ENCODE measurements at places on chromosomes 16 and 17.
A peak's percentile ranks its signal among the peaks of the same experiment; 100 is the strongest.

DNA sequence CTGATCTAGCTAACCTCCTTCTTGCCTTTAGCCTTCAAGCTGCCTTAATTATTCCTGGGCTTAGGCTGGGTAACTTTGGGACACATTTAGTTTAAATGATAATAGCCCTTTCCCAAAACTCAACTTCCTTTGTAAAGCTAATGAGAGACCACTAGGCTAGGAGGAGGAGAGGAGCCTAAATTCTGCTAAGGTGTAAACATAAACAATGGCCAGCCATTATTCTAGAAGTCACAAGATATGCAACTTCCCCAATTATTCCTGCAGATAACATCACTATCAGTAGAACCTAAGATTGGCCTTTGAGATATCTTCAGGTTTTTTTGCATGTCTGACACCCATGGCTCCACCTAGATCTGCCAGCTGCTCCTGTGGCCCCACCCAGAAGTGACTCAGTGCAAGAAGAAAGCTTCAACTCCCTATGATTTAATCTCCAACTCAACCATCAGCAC lies 131.2 kb upstream of the FAM20A start:
- DNase-seq, result no peak

DNA sequence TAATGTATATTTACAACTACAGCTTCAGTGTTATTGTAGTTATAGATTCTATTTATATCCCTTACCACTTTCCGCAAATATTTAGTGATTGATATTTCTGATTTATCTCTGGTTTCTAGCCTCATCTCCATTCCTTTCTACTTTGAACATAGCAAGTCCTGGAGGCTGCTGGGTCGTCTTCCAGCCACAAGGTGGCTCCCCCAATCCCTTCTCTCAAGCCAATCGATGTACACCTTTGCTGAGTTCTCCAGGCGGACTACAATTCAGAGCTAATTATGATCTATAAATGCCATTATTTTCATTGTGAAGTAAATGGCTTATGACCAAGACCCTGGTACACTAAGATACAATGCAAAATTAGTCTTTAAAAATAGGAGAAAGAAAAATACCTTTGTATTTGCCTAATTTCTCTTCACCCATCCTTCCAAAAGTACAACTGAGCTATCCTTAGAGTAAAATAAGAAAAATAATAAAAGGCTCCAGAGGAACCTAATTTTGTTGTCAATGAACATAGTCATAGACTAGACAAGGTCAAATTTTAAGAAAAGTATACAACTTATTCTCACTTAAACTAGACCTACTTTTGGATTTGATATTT lies 122.1 kb downstream of the SKAP1 start:
- DNase-seq, result peak; percentile 26

DNA sequence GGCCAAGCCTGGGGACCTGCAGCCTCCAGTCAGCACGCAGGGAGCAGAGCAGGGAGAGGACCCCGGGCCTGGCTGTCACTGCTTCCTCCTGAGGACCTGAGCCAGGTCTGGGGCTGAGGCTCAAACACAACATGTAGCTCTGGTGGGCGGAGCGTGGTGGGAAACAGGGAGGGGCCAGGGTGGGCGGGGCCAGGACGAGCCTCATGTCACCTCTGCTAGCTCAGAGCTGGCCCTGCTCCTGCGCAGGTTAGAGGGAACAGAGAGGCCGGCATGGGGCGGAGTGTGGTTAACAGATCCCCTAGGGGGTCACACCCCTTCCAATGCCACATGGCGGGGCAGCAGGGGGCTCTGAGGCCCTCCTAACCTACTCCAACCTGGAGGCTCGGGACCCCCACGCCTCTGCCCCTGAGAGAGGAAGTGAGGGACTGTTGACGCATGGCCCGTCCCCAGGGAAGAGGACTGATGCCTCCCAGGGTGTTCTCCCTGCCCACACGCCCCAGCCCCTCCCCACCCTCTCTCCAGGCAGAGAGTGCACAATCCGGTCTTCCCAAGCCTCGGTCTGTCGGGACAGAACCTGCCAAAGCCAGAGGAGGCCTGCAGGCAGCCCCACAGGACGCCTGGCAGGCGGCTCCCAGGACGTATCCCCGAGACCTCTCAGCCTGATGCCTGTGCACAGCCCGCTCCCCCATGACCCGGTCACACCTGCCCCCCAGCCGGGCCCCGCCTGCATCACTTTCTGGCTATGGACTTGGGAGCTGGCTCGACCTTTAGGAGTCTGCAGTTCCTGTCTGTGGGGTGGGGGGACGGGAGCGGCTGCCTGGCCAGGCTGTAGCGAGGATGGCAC lies 15.2 kb downstream of the PIEZO1 start:
- DNase-seq, result no peak

DNA sequence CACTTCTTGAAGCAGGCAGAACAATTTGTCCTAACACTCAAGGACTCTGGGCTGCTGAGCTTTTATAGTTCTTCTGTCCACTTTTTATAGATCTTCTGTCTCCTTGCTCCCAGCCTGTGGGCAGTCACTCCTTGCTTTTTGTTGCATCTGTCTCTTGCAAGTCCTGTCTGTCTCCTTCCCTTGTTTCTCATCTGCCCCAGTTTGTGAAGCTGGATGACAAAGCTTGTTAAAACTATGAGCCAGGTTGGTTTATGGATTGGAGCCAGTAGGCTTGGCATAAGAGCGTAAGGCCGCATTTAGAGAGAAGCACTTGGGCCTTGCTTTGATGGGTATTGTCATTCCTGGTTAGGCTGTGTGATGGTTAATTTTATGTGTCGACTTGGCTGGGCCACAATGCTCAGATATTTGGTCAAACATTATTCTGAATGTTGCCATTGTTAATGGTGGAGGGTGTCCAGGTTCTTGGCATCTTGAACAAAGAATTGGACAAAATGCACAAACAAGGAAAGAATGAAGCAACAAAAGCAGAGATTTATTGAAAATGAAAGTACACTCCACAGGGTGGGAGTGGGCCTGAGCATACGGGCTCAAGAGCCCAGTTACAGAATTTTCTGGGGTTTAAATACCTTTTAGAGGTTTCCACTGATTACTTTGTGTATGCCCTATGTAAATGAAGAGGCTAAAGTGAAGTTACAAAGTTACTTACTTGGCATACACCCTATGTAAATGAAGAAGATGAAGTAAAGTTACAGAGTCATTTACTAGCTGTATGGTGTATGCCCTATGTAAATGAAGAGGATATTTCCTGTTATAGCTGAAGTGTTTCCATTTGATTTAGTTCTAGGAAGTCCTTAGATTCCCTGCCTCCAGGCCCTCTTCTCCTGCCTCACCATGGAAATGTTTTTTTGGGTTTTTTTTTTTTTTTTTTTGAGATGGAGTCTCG lies 8.0 kb upstream of the CPPED1 start:
- no peak for DNase-seq

- no peak for DNase-seq
These were observed 295.6 kb downstream of the CPPED1 start for GRCh38 chr16:12508054-12508453.

GRCh38 chr17:801660-802059 lies 19.5 kb downstream of the MRM3 start:
- no peak for DNase-seq

DNA sequence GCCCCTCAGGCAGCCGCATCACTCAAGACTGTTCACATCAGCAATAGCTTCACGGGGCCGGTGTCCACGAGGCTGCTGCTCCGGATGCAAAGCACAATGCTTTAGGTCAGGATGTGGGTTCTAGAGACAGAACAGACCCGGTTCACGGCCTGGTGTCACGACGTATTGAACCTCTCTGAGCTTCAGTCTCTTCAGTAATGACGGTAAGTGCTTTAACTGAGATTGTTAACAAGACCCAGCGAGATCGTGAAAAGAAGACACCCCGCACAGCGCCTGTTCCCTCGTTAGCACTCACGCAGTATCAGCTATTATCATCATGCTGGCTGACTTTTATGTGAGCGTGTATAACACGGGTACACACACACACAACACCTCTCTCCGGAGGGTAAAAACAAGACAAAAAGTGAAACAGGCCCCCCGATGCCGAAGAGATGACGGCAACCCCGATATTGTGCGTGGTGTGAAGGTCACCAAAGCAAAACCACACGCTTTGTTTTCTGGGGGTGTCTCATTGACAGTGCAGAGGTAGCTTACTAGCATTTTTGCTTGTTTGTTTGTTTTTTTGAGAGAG lies 21.4 kb upstream of the ABR start:
- peak; percentile 28 for DNase-seq

- no peak for DNase-seq
These were observed 3.5 kb downstream of the MARVELD3 start for GRCh38 chr16:71629278-71630016.

DNA sequence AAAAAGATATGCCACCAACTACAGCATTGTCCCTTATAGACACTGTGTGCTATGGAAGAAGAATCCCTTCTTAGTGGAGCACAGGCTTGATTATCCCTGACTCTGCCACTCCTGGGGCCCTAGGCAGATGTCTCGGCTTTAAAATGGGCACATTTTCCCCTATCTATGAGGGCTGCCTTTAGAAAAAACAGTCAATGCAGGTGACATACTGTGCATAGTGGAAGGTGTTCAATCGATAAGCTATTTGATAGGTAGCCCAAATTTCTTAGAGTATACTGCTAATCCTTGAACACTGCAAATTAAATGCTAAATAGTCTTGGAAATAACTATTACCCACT lies 64.4 kb downstream of the PARN start:
- no peak for DNase-seq

DNA sequence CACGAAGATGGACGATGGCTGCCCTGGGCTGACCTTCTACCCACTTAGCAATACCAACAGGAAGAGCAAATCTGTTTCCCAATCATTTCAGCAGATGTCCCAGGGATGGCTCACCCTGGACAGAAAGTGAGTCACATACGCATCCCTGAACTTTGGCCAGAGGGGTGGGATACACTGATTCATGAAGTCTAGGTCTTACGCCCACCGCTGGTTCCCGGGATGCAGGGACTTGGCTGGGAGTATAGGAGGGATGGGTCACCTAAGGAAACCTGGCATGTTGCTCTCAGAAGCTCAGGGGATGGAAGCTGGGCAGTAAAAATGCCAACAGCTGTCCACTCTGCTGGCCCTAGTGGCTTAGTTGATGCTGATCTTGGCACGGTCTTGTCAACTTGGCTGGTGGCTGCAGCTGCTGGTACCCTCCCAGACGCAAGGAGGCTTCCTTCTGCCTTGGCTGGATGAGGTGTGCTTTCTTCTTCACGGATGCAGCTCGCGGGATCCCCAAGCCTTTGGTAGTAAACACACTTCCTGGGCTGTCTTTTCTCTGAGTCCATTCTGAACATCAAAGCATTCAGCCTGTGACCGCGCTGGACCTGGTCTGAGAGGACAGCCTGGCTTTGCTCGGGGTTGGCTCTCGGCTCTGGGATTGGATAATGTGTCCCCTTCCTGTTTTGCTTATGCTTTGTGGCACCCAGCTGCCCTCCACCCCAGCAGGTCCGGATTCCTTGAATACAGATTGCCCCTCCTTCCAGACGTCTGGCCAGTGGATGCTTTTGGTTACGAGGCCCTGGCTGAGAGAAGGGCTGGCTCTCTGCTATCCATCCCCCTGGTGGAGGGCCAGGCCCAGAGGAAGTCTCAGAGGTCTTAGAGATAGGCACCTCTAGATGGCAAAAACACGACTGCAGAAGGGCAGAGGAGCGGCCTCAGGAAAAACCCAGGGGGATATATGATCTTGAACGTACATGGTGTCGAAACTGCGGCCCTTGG lies 71.5 kb downstream of the RAP1GAP2 start:
- no peak for DNase-seq

DNA sequence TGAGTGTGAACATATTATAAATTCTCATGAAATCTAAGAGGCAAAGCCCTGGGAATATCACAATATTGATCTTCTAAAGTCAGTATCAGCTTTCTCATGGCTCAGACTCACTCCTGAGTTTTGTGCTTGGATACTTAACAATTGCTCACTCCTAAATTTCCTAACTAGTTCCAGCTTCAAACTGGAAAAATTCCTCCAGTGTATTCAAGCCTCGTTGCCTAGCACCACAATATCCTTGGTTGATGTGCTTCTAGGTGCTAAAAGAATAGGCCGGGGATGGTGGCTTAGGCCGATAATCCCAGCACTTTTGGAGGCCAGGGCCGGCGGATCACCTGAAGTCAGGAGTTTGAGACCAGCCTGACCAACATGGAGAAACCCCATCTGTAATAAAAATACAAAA lies 62.5 kb downstream of the XYLT1 start:
- no peak for DNase-seq

- DNase-seq, result no peak
These were observed 24.2 kb upstream of the SSTR2 start for GRCh38 chr17:73140566-73140965.

GRCh38 chr16:24146518-24146917 lies 109.6 kb upstream of the CACNG3 start:
- no peak for DNase-seq

DNA sequence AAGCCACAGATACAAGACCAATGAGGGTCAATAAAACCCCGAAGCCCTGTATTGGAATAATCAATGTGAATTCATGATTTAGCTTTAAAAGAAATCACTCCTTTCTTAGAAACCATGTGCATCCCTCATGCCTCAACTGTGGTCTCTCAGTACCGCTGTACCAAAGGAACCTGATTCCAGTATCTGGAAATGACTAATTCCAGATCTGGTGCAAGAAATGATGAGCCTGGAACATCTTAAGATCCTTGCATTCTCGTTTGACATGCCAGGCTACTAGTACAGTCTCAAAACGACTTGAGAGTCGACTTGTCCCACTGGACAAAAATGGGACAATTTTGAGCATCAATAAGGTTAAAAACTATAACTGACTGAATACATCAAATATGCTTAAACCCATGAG lies 21.2 kb downstream of the USP31 start:
- DNase-seq, result no peak

DNA sequence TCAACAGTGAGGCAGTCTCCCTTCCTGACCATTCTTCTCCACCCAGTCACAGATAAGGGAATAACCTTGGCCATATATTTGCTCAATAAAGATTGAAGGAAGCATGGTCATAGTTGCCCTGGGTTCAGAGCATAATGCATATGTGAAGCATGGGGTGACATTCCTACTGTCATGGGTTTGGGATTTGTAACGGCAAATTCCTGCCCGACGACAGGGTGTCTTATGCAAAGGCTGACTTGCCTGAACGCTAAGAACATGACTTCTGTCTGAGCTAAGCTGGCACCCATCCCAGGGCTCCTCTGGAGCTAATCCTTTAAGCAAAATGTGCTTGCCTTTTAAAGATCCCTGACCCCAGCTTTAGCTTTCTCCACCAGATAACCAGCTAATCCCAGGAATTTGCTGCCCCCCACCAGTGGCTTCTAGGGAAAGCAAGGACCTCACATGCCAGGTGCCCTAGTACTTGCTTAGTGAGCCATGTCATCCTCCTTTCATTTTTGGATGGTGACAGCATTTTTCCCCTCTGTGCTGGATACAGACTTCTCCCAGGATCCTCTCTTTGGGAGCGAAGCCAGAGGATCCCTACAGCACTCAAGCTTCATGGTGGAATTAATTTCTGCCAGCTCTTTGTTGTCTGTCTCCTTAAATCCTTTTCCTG lies 11.7 kb downstream of the SLC7A6OS start:
- no peak for DNase-seq

- DNase-seq, result no peak
These were observed 3.8 kb upstream of the USP36 start for GRCh38 chr17:78844301-78845005.

DNA sequence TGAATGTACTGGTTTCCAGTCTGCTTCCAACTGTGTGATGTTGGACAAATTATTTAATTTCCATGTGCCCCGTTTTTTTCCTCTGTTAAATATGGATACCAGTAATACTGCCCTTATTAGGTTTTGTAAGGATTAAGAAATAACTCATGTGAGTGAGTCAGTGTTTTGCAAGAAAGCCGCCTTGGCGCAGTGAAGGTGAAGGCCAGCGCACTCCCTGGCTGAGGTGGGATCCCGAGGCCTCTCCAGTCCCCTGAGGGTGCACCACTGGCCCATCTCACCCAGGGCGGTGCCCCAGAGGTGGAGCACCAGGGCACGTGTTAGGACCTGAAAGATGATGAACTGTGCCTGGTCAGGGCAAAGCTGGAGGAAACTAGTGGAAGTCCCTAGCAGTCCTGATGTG lies 43.5 kb downstream of the PHKB start:
- DNase-seq, result no peak
